ENCODE measurements at places on chromosomes 6 and 20.

- DNase-seq = no peak
These were observed 21.8 kb downstream of the PKHD1 start for GRCh38 chr6:52065621-52066020.

DNA sequence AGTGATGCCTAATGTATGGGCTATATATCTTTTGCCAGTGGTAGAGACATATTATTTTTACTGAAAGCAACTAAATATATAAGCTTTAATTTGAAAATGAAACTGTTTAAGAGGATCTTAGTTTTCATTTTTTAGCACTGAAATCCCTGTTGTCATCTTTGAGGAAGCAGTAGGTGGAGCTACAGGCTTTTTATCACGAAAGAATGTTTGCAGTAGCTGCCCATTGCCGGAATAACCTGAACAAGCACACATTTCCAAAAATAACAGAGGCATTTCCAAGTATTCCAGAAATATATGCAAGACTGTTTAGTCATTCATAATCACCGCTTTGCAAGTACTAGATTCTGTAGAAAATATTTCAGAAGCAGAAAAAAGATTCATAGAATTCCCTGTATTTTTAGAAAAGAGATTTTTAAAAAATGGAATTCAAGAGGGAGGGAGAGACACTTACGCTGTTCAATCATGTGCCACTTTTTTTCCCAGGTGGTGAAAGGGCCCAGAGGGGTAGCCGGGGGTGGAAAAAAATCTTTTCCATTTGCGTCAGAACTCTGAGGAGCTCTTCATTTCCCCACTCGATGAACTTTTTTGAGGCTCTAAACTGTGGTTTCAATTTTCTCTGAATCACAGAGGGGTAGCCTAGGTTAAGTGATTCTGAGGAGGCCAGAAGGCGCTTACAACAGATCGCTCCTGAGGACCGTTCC, 142.5 kb upstream of the FERMT1 start:
- peak; percentile 44 for DNase-seq

- no peak for DNase-seq
These were observed 60.9 kb downstream of the MCHR2 start for GRCh38 chr6:99933129-99933528.

GRCh38 chr6:55011034-55011433, 163.3 kb upstream of the HCRTR2 start:
- no peak for DNase-seq

- no peak for DNase-seq
These were observed 69.6 kb downstream of the ZNF292 start for GRCh38 chr6:87224971-87225370.

GRCh38 chr6:112176175-112176574, 78.2 kb downstream of the LAMA4 start:
- no peak for DNase-seq

DNA sequence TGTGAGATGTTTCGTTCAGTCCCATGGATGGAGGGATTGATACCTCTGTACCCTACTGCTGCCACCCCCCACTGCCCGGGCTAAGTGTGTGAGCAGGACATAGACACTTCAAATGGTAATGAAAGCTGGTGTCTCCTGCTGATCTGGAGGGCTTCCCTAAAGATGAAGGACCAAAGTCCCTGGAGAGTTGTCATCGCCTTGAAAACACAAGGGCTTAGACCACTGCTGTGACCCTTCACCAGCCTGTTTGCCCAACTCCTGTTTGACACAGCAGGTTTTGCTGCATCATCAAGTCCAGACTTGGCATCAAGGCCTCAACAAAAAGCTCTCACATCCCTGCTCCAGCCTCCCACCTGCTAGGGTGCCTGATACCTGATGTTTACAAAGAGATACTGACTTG, 57.9 kb upstream of the FAM8A1 start:
- DNase-seq = peak; percentile 49

DNA sequence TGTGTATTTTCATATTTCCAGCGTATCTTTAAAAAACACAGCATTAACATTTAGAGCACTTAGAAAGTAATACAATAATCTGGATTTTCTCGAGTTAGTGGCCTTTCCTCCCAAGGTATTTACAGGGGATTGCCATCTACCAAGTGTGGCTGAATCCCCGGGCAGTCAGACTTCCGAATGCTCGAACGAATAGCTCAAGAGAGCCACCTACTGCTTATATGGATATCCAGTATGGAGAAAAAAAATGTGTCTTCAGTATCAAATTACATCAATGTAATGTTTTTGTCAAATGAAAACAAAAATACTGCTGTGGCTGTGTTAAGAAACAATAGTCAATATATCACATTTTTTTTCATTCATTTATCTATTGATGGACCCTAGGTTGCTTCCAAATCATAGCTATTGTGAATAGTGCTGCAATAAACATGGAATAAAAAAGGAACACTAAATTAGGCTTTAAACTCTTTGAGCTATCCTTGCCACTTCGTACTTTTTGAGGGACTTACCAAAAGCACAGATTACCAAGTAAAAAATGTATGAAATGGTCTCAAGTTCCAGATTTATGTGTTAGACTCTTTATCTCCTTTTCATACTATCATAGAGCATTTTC, 654.5 kb upstream of the PTCHD4 start:
- peak; percentile 36 for DNase-seq

- DNase-seq = no peak
These were observed 48.3 kb downstream of the EFCAB8 start for GRCh38 chr20:32906871-32907495.

- DNase-seq = no peak
These were observed 34.7 kb downstream of the FAM184A start for GRCh38 chr6:119043783-119044182.

DNA sequence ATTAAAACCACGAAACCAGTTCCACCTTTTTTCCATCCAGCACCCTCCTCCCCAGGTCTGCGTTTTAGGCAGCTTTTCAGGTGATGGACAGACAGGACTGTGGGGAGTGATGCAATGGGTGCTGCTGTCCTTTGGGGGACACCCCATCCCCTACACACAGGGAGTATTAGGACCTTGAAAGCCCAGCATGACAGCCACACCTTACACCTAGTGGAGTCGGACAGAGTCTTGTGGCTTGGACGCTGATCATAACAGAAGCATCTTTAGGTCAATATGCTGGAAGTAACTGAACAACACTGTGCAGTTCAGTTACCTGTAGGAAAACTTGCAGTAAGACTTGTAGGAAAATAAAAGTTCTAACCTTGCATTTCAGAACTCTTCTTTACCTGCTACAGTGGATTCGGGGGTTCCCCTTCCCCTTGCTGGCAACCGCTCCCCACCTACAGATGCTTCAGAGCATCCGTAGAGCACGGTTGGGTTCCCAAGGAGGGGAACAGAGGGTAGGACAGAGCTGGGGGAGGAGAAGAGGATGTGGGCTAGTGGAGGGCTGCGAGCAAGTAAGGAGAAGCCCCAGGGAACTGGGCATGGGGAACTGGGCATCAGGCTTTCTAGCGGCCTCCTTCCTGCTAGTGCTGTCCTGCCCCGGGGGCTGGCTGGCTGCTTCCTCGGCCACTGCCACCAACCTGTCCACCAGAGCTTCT, 31.7 kb downstream of the PLEKHG1 start:
- DNase-seq = no peak

DNA sequence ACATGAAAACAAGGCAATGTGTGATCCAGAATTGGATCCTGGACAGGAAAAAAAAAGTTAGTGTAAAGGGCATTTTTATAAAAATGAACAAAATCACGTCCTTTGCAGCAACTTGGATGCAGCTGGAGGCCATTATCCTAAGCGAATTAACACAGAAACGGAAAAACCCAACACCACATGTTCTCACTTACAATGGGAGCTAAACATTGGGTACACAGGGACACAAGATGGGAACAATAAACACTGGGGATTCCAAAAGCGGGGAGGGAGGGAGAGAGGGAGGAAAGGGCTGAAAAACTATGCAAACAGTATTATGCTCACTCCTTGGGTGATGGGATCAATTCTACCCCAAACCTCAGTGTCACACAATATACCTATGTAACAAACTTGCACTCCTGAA, 91.4 kb upstream of the BTBD3 start:
- no peak for DNase-seq

DNA sequence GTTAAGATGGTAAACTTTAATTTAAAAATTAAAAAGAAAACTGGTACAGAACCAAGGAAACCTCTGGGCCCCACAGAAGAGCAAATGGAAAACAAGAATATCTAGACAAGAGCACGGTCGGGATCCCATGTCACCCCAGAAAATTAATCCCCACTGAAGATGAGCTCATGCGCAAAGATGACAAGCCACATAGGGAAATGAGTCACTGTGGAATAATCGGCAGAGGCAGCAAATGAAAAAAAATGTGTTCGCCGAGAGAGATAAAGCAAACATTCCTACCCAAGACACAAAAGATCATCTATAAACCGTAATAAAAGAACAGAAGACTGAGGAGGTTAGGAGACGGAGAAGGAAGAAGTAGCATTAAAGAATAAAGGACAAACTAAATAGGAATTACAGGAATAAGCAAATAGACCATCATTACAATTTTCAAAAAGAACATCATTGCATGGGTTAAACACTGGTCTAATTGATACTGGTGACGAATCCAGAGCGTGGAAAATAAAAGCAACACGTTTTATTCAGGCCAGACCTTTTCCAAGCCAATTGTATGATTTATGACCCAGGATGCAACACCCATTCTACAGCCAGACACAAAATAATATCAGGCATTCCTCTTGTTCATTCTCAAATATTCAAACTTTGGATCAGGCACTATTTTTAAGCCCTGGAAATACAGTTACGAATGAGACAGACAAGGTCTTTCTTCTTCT, 138.0 kb upstream of the ARID1B start:
- DNase-seq = no peak

GRCh38 chr20:35263532-35264341, 14.2 kb downstream of the MMP24OS start:
- DNase-seq = no peak

GRCh38 chr6:159446340-159446739, 246.7 kb downstream of the SOD2 start:
- no peak for DNase-seq

GRCh38 chr6:124901084-124901483, 61.2 kb upstream of the RNF217 start:
- DNase-seq = no peak

DNA sequence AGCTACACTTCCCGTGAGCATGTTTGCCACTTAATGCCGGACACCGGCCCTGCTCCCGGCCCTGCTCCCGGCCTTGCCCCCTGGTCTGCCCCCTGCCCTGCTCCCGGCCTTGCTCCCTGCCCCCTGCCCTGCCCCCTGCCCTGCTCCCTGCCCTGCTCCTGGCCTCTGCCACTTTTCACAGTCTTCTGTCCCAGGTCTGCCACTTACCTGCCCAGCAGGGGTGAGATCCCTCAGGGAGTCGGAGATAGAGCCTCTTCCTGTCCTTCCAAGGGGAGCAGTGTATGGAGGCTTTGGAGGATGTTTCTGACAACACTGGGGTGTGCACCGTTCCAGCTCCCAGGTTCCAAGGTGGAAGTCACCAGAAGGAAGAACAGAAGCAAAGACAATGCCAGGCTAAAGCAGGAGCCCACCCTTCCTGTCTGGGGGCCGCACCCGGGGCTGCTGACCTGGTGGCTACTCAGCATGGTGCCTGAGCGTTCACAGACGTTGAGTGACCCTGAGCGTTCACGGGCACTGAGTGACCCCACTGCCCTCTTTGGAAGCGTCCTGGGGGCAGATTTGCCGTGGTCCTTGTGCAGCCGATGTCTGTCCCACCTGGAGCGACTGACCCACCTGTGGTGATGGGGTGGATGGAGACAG, 199.8 kb downstream of the DLL1 start:
- no peak for DNase-seq

GRCh38 chr20:46331611-46332361, 23.5 kb upstream of the CDH22 start:
- DNase-seq = no peak

DNA sequence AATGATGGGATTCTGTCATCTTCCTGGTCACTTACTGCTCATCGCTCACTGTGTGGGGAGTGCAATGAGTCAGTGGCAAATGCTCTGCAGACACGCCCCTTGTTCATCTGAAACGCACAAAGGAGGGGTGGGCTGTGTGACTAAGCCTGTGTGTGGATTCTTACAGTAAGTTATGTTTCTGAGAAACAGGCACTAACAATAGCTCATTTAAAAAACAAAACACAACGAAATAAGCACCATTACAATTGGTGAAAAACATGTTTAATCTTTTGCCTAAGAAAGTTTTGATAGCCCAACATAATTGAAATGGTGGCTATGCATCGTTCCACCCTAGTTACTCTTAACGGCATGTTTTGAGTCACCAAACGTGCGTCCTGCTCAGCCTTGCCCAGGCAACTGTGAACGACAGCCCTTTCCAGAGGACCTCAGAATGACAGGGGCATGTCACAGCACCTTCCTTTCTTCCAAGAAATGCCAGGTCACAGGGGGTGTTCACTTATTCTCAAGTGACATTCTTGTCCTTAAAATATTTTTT, 118.4 kb upstream of the SGK1 start:
- no peak for DNase-seq

DNA sequence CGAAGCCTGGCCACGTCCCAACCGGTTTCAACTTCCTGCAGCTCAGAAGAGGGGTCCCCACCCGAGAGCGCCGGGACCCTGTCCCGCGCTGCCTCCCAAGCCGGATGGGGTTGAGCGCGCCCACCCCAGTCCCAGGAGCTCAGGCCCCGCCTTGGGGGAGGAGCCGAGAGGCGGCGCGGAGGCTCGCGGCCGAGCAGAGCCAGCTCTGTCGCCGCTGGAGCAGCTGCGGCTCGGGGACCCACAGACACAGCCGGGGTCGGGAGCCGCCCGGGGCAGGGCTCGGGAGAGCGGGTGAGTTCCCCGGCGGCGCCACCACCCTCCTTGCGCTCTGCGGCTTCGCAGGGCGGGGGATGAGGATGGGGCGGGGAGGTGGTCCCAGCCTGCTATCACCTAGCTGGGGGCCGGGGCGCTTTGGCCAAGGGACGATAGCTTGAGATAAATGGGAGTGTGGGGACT, at the start of gene PPP1R16B:
PPP1R16B (plus strand) TSS at position 196 of the 456 bp plus-strand sequence. CDS start 30,229 bp downstream, outside the sequence.
- DNase-seq = peak; percentile 15

DNA sequence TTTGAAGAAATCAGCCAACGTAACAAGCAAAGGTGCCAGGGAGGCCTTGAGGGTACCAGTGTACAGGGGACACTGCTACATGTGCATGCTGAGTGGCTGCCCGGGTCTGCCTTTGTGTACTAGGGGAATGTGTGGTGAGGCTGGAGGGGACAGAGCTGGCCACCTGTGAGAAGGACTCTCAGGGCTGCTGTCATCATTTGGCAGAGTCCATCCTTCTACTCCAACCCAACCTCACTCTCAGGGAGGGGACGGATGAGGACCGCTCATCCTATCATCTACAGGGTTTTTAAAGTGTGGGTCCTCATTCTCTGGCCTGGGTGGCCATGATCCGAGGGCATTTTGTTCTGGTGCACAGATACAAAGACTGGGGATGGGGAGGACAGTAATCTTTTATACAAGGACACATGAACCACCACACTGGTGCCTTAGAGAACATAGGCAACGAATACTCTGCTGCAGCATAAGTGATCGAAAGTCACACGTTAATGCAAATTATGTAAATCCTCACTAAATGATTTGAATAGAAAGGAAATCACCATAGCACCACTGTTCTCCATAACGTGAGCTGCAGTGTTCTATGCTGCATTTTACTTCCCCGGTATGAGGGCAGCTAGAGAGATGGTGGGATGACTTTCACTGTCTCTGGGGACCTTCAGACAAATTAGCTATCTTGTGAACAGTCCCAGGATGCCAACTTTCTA, 181.4 kb downstream of the GMPR start:
- no peak for DNase-seq
